ENCODE measurements at places on chromosomes 3 and 15.

DNA sequence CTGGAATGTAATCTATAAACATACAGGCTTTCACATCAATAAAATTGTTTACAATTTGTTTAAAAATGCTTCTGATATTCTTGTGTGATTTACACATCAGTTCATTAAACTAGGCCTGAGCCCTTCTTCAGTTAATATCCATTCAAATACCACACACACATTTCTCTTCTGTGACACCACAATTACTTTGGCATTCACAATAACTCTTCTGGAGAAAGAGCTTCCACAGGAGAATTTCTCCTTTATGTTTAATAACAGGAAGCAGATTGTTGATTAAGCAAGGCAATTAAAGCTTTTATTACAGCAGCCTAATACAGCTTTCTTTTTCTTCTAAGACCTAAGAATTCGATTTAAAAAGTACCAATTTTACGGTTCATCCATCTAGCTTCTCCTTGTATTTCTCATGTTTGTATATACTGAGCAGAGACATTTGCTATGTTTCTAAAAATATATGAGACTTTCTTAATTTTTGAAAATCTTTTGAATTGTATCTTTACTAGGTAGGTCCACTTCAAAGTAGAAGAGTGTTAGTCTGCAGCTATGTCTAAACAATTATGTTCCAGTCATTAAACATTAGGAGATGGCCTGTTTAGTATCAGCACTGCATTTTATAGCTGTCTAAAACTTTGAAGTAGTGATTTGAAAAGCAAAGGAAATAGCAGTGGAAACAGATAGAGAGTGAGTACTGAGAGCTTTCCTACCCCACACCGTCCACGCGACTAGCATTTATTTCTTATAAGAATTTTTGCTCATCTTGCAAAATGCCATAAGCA lies 511.1 kb upstream of the UBE2E2 start:
- no peak for DNase-seq

- DNase-seq, result no peak
Measured at GRCh38 chr3:175121225-175121624, 262.1 kb downstream of the NAALADL2 start.

GRCh38 chr3:181105646-181106045 lies 116.1 kb upstream of the DNAJC19 start:
- no peak for DNase-seq

GRCh38 chr3:139121513-139122220 lies 77.0 kb upstream of the PRR23C start:
- no peak for DNase-seq

- DNase-seq, result no peak
Measured at GRCh38 chr3:160225176-160226025, at the start of gene C3orf80. C3orf80 (plus strand) TSS chr3:160225422; CDS start chr3:160225636, 214 bp downstream.

GRCh38 chr3:112011376-112011940 lies 12.7 kb downstream of the TAGLN3 start:
- DNase-seq, result no peak

DNA sequence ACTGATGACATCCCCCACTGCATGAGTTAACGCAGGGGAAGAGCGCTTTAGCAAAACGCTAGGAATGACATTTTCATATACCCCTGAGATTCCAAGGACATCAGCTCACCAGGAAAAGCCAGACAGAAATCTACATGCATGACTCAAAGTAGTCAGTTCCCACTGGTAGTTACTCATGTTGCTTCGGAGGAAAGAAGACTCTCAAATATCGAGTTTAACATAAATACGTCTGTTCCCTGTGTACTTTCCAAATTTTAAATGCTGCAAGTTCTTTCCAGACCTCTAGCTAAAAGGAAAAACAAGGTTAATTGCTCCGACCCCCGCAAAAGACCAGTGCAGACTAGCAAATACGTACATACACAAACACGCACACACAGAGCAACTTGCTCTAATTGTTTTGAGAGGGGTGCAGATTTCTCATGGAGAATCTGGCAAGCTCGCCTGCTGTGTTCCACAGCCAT lies 115.4 kb upstream of the PRICKLE2 start:
- DNase-seq, result no peak

DNA sequence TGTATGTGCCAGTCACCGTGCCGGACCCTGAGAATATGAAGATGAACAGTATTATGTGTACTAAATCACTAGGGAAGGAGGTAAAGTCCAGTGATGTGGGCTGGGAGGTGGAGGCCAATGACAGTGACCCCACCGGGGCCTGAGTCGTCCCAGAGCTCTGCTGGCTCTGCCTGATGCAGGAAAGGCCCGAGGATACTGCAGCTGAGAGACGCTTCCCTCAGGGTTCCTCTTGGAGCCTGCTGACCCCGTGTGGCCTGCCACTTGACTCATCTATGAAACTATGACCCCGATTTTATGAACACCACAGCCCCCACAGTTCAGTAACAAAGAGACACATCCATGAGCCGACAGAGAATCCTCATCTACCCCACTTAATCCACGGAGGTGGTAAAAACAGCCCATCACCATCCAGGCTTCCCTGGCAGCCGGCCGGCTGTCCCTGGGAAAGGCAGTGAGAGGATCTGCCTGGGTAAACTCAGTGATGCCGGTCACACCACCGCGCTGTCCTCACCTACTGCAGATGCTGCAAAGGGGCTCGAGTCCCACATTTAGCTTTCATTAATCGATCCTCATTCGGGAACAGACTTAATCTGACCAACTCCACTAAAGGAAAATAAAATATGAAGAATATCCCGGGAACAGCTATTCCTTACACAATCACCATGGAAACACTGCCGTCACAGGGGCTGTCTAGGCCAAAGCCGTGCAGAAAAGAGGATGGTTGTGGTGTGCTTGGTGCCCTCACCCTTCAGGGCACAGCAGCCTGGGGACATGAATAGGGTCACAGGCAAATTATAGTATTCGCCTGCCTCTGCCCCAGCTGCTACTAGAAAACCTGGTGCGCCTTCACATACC lies 82.9 kb downstream of the ARRDC4 start:
- DNase-seq, result no peak

DNA sequence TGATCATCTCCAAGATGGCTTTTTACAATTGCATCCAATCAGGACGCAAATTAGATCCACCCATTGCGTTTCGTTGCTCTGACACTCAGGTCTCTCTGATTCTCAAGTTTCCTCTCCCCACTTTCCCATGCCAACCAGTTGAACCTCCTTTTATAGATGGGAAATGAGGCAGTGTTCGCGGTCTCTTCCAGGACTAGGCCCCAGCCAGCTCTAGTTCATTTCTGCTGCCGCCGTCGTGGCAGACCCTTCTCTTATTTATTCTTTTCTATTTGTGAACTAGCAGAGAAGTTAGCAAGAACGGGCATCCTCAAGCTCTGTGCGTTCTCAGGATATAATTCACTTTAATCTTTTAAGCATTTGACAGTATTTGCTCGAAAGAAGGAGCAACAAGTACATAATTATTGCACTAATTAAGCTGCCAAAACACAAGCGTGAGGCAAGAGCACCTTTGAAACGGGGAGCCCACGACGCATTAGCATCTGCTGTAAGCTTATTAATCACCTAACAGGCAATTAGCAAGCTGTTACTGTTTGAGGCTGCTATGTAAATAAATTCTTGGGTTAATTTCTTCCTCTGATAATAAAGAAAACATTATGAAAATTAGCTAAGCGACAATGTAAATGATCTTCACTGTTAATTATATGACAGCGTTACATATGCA lies 246.4 kb upstream of the TLE3 start:
- no peak for DNase-seq

DNA sequence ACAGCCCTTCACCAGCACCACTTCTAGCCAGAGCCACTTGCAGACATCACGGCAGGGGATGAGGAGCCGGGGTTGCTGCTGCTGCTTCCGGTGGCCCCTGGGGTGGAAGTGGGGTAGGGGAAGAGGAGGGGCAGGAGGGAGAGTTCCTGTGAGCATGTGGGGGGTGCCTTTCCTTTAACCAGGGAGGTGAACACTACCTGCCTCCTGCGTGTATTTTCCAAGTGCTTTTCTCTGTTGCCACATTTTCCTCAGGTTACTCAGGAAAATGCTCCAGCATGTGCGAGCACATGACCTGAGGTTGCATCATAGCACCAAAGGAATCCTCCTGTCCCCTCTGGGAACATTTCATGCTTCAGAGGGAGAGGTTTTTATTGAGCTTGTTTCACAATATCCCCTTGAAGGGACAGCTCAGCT lies 12.2 kb upstream of the SACM1L start:
- no peak for DNase-seq

GRCh38 chr15:28116521-28117431 lies 17.7 kb upstream of the OCA2 start:
- peak; percentile 92 for DNase-seq

- DNase-seq, result no peak
Measured at GRCh38 chr3:32835961-32836360, 18.2 kb downstream of the TRIM71 start.

- DNase-seq, result no peak
Measured at GRCh38 chr15:39499681-39500080, 81.2 kb upstream of the THBS1 start.

Measured in chondrocyte (in vitro differentiated cells).